ENCODE measurements at places on chromosomes 7 and 10.

GRCh38 chr7:43825391-43825808, 43.9 kb downstream of the MRPS24 start:
- no peak for DNase-seq

GRCh38 chr7:44671069-44671468, 64.6 kb downstream of the OGDH start:
- DNase-seq, result no peak

DNA sequence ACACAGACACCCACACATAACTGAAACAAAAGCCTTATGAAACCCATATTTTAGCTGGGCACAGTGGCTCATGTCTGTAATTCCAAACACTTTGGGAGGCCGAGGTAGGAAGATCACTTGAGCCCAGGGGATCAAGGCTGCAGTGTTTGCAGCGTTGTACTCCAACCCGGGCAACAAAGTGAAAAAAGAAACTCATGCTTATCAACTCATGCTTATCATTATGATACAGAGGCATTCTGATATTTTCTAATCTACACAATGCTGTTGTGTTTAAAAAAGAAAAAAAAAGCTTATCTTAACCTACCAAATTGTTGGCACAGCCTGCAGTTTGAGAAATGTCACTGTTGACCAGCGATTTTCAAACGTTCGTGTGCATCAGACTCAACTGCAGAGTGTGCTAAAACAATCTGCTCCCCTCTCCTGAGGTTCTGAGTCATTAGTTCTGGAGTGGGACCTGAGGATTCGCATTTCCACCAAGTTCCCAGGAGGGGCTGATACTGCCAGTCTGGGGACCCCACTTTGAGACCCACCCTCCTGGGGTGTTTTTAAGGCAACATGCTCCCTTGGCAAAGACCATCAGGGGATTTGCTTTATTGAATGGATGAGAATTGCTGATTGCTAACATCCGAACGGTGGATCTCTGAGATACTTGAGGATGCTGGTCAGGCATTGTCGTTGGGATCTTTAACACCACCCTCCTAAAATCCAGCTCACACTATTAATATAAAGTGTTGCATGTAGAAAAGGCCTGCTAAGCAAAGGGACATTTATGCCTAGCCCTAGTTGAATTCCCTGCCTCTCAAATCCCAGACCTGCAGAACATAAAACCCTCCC, 16.2 kb downstream of the CHST3 start:
- no peak for DNase-seq

DNA sequence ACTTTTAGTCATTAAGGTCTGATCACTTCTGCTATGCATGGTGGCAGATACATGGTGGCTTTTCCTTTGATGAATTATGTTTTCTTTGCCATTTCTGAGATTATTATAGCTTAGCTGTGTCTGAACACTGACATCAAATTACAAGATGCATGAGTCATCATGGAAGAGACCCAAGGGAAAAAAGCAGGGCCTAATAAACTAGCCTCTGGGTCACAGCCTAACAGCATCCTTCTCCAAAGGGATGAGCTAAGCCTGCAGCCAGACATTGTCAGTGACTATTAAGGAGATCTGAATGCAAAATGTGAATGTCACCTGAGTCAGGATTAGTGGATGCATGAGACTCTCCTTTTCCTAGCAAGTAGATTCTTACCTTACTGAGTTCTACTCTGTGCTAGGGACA, 19.1 kb upstream of the OGDHL start:
- DNase-seq, result no peak

DNA sequence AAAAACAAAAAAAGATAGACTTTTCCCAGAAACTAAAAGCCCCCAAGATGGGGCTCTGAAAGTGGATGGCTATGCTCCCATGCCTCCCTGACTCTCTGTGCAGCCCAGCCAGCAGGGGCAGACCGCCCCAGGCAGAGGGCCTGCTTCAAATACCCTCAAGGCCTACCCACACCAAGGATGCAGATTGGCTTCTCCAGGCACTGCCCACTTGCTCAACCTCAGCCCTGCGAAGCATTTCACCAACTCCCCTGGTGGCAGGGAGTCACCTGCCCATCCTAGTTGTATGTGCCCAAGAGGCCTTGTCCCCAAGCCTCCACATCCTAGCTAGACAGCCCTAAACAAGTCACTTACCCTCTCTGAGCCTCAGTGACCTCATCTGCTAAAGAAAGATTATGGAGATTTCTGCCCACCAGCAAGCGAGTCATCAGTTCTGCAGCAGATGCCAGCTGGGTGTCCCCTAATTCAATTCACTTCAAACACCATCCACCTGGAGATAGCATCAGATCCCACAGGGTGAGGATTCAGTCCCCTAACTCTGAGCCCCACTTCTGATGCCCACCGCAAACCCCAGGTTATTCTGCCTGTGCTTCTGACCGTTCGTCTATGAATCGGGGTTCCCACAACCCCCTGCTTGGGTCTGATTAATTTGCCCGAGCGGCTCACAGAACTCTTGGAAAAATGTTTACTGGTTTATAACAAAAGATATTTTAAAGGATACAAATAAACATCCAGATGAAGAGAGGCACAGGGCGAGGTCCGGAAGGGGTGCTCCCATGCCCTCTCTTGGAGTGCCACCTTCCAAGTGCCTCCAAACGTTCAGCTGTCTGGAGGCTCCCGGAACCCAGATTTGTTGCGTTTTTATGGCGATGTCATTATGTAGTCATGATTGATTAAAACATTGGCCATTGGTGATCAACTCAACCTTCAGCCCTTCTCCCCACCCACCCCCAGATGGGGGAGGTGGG, 18.6 kb upstream of the ZMIZ1 start:
- no peak for DNase-seq

DNA sequence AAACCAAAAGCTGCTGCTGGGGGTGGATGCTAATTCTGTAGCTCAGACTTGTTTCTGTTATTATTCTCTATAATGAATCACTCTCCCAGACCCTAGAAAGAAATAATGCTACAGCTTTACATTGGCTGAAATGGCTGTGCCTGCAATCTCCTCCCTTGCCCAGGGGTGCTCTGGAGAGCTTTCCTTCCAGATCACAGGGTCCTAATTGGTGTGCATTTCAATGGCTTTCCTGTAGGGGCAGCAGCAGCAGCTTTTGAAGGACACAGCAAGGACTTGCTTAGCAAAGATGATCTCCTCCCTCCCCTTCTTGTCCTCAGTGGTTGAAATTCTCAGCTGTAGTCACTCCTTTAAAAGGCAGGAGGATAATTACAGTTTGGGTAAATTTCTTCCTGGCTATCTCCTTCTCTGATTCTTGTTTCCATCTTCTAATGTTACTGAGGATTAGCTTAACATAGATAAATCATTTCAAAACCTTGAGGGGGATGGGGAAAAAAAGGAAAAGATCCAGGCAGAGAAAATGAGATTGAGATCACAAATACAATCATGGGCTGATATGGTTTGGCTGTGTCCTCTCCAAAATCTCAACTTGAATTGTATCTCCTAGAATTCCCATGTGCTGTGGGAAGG, 120.2 kb upstream of the CTTNBP2 start:
- DNase-seq, result no peak

DNA sequence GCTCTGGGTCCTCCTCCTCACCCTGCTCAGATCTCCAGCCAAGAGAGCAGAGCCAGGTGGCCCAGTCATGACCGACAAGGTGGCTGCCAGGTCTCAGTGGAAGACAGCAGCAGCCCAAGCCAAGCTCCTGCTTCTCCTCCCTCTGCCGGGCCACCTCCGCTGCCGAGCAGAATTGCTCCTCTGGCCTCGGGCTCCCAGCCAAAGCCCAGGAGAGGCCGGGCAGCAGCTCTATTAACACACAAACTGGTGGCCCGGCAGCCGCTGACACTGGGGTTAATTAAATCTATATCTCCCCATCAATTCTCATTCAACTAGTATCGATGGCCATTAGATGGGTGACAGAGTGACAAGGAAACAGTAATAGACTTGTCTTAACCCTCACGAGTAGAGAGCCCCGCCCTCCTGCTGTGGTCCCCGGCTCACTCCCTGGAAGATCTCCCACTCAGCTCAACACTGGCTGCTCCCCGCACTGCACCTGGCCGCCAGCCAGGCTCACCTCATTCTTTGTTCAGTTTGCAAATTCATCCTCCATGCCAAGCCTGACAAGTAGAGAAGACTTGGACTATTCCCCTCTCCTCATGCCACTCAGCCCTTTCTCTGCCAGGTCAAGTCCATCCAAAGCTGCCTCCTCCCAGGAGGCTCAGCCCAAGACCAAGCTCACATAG, 74.1 kb upstream of the UNC5B start:
- DNase-seq, result no peak

DNA sequence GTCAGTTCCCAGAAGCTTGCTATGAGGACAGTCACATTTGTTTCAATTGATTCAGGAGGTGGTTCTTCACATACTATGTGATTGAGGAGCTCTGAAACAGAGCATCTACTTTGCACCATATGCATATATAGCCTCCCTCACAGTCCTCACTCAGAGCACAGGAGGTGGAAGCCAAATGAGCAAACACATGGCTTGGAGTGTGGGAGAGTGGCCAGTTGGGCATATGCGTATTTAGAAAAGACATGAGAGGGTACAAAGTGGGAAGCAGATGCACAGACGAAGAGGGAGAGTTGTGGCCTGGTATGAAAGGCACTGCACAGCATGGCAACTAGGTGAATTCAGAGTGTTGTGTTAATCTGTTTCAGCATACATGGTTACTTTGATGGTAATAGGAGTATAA, 165.6 kb downstream of the COL28A1 start:
- no peak for DNase-seq

GRCh38 chr10:6924166-6924565, 344.1 kb upstream of the PRKCQ start:
- no peak for DNase-seq

- no peak for DNase-seq
These were observed 173.3 kb downstream of the SLIT1 start for GRCh38 chr10:97012470-97012869.

DNA sequence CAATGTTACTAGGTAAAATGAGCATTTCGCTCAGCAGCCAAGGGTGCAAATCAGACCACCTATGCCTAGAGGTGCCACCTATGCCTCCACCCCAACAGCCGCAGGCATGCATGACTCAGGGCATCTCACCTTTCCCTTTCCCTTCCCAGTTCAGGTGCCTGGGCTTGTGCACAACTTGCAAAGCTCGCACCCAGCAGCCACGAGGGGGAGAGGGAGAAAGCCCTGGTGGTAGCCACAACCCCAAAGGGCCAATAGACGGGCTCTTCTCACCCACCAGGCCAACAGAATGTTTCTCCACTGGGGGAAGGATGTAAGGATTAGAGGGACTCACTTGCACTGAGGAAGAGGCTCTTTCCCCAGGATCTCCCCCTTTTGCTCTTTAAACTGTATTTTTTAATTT, 462.3 kb upstream of the PCDH15 start:
- no peak for DNase-seq

DNA sequence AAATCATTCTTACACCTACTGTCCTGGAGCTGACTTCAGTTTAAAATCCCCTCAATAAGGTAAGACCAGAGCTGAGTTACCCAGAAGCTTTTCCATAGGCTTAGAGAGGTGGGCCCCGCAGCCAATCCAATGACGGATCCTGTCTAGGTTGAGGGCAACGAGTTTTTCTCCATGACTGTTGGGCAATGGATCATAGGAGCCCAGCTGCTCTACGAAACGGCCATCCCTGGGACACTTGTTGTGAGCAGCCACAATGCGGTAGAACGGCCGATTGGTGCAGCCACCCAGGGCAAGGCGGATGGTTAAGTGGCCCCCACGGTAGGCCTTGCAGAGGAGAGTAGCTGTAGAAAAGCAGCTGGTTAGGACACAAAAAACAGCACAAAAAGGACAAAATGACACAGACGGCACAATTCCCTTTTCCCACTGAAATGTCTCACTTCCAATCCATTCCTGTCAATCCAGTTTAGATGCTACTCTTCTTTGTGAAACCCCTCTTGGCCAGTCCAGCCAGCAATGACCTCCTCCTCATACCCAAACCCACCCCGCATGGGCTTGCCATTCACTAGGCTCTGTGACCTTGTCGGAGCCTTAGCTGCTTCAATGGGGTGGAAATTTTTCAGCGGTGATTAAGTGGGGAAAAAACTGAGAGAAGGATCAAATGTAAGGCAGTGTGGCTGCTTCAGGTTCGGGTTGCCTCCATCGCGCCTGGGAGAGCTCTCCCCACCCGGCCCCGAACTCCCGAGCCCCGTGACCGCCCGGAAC, 580 bp downstream of the MRPS16 start:
- no peak for DNase-seq

GRCh38 chr10:4070921-4071660, 286.1 kb upstream of the KLF6 start:
- no peak for DNase-seq
